Hypothalamus (tissue), 51 donors: ENCODE measurements at places on chromosomes 3 and 15.

DNA sequence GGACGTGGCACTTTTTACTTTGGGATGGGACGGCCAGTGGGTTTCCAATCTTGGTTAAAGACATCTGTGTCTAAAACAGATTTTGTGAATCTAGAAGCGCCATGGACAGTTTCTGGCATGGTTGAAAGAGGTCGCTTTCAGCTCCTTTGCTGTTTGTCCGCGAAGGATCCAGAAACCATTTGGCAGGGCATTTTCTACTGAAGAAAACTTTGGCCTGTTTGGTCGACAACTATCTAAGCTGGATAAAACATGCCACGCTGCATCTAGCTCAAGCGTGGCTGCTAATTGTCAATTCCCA, 730 bp upstream of the RORA start:
- DNase-seq: no peak

- peak; percentile 4 for DNase-seq
Measured at GRCh38 chr3:188734395-188734794, 437.4 kb upstream of the TPRG1 start.

- no peak for DNase-seq
Measured at GRCh38 chr15:81865850-81866537, 179.8 kb downstream of the MEX3B start.

- DNase-seq: no peak
Measured at GRCh38 chr3:25585361-25586166, 79.1 kb downstream of the TOP2B start.

DNA sequence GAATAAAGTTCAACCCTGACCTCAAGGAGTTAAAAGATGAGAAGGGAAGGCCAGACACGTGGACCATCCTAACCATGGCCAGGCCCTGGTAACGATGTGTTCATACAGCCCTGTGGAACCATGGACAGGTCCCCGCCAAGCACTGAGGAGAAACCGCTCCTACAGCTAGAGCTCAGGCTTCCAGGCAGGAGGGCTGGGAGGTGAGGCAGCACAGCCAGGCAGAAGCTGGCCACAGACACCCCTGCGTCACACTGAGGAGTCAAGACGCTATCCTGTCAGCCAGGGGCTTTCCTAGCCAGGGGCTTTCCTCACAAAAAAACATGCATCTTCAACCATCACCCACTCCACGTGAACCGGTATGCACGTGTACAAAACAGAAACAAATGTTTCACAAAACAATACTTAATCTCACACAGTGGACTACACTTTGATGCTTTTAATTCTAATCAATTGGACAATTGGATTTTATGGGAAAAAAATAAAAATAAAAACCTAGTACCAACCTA, 73.2 kb downstream of the TBC1D2B start:
- no peak for DNase-seq

- DNase-seq: no peak
Measured at GRCh38 chr3:114958930-114959329, 188.2 kb downstream of the ZBTB20 start.

- DNase-seq: no peak
Measured at GRCh38 chr3:89628856-89629670, 521.6 kb downstream of the EPHA3 start.

DNA sequence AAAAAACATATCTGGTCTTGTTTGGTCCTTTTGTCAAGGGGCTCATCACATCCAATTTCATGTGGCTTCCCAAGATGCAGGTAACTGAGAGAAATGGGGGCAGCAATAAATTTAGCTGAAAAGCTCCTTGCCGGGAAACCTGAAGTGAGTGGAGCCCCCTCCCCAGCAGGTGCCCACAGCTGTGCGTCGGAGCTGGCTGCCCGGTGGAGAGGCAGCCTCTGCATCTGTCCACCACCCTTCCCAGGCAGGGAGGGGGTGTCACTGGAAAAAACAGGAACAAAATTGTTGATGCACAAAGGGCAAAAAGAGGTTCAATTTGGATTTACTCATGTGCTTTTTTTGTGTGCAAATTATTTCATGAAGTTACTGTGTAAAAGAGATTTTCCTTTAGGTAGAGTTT, 249.4 kb upstream of the LYSMD4 start:
- DNase-seq: no peak

DNA sequence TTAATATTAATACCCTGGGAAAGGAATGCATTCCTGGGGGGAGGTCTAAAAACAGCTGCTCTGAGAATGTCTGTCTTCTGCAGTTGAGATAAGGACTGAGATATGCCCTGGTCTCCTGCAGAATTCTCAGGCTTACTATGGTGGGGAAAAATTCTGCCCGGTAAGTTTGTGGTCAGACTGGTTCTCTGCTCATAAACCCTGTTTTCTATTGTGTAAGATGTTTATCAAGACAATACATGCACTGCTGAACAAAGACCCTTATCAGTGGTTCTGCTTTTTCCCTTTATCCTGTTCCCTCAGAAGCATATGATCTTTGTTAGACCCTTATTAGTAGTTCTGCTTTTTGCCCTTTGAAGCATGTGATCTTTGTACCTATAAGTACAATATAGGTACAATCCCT, 494.6 kb downstream of the CNTN6 start:
- DNase-seq: no peak

GRCh38 chr3:66479532-66479947, 21.3 kb downstream of the LRIG1 start:
- DNase-seq: no peak

DNA sequence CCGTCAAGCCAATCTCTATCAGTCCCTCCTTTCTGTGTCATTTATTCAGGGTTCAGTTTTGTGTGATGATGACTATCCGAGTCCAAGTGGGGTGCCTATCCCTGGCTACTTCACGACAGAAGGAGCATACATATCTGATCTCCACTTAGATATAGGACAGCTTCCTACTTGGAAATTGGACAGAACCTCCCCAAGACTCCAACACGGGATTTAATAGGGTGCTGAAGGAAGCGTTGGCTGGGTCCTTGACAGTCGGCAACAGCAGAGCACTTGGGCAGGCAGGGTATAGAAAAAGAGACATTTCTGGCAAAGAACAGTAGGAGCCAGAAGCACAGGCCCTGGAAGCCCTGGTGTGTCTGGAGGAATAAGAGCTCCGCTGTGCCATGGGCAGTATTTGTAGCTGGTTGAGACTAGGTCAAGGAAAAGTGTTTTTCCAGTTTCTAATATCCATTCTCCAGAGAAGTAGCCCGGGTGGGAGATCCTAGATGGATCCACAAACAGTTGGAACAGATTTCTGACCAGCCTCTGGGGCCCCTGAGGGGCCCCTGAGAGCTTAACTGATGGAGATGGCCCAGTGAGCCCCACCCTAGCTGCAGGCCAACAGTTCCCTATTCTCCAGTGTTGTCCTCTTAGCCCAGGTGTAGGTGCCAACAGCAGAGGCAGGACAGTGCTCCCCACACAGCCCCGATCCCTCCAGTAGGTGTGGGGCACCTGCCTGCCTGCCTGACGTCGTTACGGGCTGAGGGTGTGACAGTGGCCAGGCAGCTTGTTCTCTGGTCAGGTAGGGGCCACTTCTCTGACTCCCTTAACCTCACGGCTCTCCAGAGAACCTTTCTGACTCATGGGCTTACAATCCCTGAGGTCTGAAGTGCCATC, 130.8 kb downstream of the CHCHD6 start:
- DNase-seq: no peak
